ENCODE measurements at places on chromosomes 6 and 20.

DNA sequence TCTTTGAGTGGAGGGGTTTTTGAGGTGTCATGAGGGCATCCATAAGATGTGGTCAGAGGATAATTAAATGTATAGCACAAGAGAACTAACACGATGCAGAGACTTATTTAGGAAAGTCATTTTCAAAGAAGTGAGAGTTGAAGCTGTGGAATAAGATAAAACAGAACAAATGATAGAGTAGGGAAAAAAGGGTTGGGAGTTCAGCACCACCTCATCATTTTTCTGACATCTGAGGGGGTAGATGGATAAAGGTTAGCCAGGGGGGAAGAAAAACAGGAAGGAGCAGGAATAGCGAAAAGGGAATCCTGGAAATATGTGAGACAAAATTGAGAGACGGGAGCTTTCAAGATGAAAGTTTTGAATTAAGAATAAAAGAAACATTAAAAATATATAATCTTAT, 434.2 kb downstream of the NKAIN2 start:
- no peak for DNase-seq

GRCh38 chr6:142002825-142003405, 129.8 kb upstream of the GJE1 start:
- DNase-seq: no peak

DNA sequence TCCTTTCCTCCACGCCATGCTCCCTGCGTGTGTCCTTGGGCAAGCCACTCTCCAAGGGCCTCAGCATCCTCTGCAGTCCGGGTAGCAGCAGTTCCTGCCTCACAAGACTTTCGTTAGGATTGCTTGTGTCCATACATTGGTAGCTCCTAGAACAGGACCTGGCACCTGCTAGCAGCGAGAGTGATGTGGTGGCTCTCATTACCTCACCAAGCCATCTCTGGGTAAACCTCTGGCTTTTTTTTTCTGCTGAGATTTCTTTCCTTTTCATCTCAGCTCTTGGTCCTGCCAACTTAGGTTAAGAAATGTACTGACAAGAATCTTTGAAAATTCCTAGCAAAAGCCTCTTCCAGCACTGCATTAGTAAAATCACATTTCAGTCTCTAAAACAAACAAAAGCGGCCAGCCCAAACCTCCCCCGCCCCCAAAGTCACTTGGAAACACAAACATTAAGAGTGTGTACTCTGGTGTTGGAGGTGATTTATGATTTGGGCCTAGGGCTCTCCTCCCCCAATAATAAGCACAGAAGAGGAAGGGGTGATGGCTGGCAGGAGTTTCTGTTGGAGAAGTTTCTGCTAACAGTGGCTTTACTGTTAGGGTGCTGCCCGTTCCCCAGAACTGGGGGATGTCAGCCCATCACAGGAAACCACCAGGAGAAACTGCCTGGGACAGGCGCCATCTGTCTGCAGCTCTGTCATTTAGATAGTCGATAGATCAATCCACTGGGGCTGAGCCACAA, 199.2 kb downstream of the CD83 start:
- DNase-seq: no peak

GRCh38 chr6:141521440-141521839, 611.3 kb upstream of the GJE1 start:
- no peak for DNase-seq

DNA sequence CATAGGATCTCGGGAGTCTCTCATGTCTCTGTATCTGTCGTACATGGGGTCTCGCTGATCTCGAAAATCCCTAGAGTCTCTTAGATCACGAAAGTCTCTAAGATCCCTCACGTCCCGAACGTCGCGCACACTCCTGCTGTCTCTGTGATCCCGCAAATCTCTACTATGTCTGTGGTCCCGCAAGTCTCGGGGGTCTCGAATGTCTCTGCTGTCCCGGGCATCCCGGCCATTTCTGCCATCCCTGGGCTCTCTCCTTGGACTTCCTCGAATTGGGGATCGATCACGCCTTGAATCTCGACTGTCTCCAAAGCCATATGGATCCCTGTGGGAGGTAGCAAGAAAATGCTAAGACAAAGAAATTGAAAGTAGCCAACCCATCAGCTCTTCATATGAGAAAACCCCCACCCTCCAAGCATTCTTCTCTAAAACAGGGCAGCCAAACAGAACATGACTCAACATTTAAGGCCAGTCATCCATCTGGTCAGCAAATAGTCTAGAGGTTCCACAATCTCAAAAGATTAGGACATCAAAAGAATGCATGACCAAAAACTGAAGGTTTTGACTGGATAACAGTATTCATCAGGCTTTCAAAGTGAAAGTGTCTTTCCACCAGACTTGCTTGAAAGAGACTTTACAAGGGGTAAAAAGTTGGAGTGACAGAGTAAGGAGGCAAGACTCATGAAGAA, 19.4 kb downstream of the NCOA5 start:
- DNase-seq: no peak

DNA sequence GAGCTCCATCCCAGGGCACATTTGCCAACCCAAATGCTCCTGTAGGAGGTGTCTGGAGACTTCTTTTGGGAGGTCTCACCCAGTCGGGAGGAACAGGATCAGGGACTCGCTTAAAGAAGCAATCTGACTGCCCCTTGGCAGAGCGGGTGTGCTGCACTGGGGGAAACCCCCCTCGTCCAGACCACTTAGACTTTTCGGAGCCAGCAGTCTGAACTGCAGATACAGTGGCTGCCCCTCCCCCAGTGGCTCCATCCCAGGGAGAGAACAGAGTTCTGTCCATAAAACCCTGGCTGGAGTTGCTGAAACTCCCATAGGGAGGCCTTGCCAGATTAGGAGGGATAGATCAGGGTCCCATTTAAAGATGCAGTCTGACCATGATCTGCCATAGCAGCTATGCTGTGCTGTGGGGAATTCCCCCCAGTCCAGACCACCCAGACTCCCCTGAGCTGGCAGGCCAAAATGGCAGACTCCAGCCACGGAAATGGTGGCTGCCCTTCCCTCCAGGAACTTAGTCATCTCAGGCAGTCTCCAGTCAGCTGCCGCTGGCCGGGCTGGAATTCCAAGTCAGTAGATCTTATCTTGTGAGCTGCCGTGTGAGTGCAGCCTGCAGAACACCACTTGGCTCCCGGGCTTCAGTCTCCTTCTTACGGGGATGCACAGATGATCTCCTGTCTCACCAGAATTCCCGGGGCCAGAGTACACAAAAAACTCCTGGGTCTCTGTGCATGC, 278.1 kb upstream of the SASH1 start:
- DNase-seq: no peak

- DNase-seq: no peak
These were observed 122.6 kb upstream of the MLN start for GRCh38 chr6:33926451-33926850.

DNA sequence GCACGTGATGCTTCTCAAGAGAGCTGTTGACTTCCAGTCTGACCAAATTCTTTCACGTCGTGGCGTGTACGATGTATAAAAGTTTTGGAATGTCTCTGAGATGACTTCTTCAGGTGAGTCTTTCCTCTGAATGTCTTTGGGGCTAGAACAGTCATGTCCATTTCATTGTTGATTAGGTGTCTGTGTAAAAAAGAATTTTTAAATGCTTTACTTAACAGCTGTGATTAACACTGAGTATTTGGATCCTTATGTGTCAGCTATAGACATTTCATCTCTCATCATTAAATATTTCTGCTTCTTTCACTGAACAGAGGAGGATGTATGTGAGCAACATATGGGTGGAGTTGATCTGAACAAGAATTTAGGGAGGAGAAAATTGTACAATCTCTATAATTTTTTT, 29.3 kb upstream of the KIF13A start:
- DNase-seq: no peak

- DNase-seq: no peak
These were observed 548 bp downstream of the GNL1 start for GRCh38 chr6:30555816-30556065.

GRCh38 chr20:34713194-34713943, 9.2 kb downstream of the TP53INP2 start:
- DNase-seq: no peak

DNA sequence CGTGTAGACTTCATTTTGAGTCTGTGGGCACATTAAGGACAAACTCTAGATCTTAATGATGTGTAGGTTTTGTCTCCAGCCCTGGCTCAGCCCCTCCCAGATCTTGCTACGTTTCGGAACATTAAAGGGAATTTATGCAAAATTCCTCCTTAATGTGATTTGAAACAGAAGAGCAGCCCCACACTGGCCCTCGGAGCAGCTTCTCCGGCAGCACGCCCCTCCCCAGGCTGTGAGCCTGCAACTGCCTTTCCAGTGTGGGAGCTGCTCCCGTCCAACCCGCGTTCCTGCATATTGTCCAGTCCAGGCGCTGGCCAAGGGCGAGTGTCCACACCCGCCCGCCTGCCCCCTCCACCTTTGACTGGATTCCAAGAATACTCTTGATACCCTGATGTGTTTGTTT, 257.2 kb downstream of the TAF4 start:
- no peak for DNase-seq

DNA sequence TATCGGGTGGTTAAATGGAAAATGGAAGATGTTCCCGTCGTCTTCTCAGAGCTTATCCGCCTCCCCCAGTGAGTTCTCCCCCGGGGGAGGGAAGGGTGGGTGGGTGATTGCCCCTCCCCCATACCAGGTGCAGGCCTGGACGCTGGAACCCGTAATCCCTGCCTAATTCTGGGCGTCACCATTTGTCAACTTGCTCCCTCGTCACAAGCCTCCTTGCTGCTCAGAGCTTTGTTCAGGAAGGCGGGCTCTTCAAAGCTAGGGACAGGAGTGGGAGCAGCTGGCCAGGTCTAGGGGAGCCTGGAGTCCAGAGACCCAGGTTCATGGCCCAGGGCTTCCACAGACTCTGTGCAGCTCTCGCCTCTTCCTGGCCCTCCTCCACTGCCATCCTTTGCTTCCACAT, 25.6 kb downstream of the CDH22 start:
- DNase-seq: no peak

DNA sequence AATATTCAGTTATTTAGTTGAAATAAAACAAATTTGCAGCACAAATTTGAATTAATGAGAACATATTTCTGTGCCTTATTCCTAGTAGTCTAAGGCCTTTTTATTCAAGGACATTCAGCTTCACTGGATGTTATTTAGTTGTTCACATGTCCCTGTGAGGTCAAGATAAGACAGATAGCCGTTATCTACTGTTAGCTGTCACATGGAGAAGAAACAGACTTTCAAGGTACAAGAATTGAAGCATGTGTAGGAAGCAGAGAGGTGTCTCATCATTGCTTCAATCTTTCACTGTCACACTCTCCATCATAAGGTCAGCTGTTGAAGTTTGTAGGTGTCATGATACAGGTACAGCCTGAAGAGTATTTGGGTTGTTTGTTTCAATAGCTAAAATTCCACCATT, 112.9 kb upstream of the JAG1 start:
- no peak for DNase-seq

- no peak for DNase-seq
These were observed 13.4 kb upstream of the CHRNA4 start for GRCh38 chr20:63374504-63374903.

DNA sequence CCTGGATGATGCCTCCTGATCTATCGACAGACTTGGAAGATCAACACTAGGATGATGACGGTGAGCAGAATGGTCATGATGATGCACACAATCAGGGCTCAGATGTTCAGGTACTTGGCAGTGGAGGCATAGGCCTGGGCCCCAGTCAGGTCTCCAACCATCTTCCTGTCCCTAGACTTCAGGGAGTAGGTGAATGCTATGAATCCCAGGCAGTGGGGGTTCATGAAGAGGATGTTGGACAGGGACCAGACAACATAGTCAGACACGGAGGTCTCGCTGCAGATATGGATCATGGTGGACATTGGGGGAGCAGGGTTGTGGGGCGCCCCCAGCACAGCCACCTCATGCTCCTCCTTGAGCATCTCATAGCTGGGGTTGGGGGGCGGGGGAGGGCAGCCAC, 27.5 kb downstream of the HLA-F start:
- DNase-seq: no peak

- DNase-seq: no peak
These were observed 356.2 kb downstream of the GJA1 start for GRCh38 chr6:121791396-121792315.

DNA sequence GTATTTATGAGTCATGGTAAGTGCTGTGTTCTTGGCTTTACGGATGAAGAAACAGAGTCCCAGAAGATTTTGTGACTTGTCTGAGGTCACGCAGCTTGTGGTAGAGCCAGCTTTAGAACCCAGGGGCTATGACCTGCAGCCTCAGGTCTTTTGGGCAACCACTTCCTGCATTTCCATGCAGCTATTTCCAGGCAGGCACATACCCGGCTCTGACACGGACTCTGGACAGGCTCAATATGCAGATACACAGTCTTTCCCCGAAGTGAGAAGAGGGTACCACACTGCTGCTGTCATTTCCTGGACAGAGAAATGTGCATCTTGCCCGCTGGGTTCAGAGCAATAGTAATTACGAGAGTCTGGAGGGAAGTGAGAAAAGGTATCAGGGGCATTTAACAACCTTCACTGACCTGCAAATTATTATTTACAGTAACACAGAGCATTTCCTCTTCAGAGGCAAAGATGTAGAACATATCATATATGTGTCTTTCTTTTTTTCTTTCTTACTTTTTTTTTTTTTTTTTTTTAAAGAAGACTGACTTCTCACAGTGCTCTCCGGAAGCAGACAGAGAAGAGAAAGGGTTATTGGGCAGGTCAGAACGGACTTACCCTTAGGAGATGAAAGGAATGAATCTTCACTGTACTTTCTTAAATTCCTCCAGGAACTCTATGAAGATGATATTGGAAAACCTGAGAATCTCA, 185.1 kb downstream of the CLIC5 start:
- peak; percentile 65 for DNase-seq

DNA sequence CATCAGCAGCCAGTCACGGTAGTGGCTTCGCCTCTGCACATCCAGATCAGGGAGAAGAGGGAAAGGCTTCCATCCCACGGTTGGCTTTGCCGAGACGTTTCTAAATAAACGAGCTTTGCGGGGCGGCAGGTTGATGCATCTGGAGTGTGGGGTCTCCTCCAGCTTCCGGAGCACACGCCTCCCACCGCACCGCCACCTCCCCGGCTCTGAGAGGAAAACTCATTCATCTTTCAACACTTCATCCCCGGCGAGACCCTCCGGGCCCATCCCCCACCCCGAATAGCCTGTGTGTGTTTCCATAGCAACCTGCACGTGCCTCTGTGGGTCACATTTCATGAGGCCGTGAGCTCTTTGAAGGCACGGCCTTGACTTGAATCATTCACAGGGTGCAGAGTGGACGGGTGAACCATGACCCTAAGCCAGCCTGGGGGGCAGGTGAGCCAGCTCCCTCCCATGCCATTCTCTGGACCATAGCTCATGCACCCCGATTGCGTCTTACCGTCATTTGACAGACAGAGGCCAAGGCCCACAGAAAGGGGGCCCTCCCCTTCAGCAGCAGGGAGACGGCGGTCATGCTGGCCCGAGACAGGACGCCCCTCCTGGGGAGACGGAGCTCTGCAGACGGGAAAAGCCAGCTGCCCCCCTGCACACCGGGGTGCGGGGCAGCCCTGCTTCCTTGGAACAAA, 16.2 kb upstream of the CHRNA4 start:
- no peak for DNase-seq

GRCh38 chr6:134211297-134211696, 106.6 kb downstream of the SGK1 start:
- no peak for DNase-seq

Measured in activated T-cell treated with anti-CD3 and anti-CD28 coated beads for 48 hours (primary cell).